ENCODE measurements at places on chromosomes 2 and 18.

DNA sequence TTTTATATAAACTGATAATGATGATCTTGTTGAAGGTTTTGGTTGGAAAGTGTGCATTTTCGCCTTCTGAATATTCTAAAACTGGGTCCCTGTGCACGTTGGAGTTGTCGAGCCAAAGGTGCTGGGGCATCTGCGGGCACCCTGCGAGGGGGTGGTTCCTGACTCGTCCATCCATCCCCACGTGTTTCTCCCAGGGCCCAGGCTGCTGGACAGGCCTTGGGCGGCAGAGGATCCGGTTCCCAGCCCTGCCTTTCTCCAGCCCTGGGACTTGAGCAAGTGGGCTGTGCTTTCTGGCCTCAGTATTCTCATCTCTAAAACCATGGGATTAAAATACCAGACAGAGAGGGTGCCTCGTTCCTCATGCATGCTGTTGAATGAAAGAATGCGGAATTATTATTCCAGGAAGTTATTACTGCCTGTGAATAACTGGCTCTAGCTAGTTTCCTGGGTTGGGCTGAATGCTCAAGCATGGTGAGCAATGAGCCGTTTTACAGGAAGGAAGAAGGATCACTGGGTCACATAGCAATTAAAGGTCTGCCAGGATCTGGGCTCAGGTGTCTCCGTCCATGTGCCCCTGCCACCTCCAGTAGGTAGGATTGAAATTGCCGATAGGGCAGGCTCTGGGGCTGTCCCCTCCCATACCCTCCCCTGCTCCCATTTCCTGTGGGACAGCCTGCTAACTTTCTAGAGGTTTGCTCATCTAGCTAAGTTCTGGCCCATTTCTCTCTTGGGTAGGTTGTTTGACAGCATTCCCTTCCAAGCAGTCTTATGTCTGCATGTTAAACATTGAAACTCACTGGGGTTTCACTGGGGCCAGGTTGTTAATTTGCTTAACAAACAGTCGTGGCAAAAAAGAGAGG, 77.2 kb upstream of the HS6ST1 start:
- DNase-seq, result no peak

DNA sequence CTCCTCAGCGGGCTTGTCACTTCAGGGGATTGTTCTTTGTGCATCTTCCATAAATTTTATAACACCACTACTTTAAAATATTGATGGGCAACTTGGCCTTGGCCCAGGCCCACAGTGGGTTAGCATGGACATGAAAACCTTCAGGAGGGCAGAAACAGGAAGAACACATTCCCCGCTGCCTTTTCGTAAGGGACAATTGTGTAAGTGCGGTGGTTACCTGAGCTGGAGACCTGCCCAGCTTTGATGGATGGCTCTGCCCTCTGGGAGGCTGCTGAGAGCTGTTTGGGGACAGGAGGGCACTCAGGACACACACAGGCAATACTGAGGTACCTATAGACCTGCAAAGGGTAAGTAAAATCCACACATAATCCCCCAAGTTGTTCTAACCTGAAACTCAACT, 46.8 kb downstream of the FECH start:
- DNase-seq, result no peak

DNA sequence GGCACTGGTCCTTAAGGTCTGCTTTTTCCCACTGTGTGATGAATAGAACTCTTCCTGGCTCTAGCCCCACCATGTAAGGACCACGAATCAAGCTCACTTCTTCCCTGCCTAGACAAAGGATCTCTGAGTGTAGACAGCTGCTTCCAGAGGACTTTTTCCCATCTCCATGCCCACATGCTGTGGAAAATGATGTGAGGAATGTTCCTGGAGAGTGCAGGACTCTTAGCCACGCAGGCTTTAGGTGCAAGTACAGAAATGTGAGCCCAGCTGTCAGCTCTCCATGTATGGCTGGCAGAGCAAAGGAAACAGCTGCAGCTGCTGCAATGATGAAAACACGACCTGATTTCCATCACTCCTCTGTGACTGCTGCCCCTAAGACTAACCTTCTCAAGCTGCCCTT, 35.5 kb downstream of the NXPH2 start:
- no peak for DNase-seq

DNA sequence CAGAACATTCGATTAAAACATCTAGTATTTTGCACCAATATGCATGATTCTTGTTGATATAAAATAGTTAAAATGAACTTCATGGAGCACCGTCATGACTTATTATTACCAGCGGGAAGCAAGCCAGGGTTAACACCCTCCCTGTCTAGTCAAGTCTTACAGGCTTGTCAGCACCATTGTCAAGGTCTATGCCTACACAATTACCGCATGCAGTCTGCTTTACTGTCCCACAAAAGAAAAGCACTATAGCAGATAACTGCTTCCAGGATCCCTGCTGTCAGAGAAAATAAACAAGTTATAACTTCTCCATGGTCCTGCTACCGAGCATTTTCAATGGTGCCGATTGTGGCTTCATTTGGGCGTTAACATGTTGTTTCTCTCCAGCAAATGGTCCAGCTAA, 968.0 kb upstream of the FAM98A start:
- no peak for DNase-seq

GRCh38 chr2:67572721-67573435, 175.7 kb downstream of the ETAA1 start:
- no peak for DNase-seq

DNA sequence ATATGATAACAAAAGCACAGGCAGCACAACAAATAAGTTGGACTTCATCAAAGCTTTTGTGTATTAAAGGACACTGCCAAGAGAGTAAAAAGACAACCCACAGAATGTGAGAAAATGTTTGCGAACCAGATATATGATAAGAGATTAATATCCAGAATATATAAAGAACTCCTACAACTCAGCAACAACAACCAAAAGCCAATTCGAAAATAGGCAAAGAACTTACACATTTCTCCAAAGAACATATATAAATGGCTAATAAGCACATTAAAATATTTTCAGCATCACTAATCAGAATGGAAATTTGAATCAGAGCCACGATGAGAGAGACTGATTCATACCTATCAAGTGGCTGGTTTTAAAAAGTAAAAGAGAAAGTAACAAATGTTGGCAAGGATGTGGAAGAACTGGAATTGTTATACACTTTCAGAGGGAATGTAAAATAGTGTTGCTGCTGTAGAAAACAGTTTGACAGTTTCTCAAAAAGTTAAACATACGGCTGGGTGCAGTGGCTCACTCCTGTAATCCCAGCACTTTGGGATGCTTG, 25.2 kb downstream of the EPB41L5 start:
- DNase-seq, result no peak

DNA sequence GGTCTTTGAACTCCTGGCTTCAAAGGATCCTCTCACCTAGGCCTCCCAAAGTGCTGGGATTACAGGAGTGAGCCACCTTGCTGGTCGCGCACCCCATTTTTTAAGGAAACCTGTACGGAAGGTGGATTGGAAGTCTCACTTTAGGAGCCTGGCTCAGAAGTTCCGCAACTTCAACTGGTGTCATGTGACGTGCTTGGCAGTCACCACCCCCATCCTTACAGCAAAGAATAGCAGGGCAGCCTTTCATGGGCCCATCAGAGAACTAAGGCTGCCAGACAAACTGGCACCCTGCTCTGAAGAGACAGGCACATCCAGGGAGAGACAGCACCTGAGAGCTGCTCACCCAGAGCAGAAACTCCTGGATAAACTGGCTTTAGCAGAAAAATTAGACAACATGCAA, 3.3 kb upstream of the SLC66A2 start:
- DNase-seq, result no peak

- DNase-seq, result no peak
Measured at GRCh38 chr2:16243411-16243996, 303.2 kb downstream of the MYCN start.

- DNase-seq, result no peak
Measured at GRCh38 chr2:191739194-191739593, 61.3 kb downstream of the NABP1 start.

- no peak for DNase-seq
Measured at GRCh38 chr2:119821266-119821665, 61.5 kb downstream of the PTPN4 start.

DNA sequence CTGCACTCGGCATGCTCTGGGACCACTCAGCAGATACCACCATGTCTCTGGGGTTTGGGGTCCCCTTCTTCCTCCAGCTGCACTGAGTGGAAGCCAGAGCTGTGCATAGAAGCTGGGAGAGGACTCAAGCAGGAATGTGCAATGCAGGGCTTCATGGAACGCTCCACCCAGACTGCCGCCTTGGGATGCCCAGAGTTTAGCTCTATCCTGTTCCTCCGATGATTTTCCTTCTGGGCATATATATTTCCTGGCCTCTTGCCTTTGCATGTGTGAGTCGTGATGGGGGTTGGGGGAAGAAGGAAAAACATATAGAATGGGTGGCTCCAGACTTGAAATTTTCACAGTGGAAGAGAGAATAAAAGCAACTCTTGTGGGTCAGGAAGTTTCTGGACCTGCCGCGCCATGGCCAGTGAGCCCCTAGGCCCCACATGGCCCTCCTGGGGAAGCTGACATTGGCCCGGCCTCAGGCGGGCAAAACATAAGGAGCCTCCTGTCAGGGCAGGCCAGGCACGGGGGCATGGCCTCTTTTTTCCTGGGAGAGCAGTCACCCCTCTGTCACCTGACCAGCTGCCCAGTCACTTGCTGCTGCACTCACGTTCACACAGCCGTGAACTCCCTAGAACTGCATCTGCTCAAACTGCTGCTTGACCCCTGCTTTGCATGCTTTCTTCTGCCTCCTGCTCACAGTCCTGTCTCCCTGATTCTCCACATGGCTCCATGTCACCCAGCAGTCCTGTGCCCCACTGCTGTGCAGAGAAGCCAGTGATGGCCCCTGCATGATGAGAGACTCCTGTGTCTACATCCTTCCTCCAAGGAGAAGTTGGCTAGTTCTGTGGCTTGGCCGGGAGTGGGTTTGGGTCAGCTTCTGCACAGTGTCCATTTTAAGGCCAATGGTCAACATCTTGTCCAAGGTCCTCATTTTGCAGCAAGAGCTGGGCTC, 197.8 kb downstream of the CTIF start:
- DNase-seq, result no peak

GRCh38 chr2:165008730-165009315, 53.5 kb upstream of the SLC38A11 start:
- DNase-seq, result no peak

- no peak for DNase-seq
Measured at GRCh38 chr18:76491473-76491775, 3.6 kb downstream of the ZNF516 start.

DNA sequence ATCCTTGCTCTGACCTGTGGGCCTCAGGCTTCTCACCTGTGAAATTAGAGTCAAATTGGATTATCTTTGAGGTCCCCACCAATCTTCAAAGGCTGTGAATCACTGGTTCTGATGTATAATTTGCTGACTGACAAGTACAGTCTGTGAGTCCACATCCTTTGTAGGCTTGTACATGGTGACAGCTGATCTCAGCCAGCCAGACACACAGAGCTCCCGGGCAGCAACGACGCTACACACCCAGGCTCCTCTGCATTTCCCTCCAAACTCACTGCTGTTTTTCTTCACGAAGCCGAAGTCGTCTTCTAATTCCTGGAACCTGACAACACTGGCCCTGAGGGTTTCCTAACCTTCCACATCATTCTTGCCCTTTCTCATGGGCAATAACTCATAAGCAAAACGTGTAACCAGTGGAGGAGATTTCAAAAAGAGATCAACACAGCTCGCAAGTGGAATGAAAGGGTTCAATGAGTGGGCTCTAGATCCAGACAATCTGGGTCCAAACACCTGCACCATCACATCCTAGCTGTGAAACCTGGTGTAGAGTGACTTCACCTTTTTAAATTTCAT, 37.9 kb upstream of the EVA1A start:
- no peak for DNase-seq

DNA sequence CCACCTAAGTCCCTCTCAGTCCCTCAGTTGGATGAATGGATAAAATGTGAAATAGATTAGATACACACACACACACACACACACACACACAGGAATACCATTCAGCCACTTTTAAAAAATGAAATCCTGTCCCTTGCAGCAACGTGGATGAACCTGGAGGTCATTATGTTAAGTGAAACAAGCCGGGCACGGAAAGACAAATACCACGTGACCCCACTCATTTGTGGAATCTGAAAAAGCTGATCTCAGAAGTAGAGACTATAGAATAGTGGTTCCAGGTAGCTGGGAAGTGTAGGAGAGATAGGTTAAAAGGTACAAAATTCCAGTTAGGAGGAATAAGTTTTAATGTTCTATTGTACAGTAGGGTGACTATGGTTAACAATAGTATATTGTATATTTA, 31.0 kb downstream of the TTC32 start:
- DNase-seq, result no peak

- no peak for DNase-seq
Measured at GRCh38 chr2:239302808-239303557, 97.8 kb downstream of the HDAC4 start.

- DNase-seq, result no peak
Measured at GRCh38 chr2:96952976-96953610, 33.3 kb downstream of the FAM178B start.

DNA sequence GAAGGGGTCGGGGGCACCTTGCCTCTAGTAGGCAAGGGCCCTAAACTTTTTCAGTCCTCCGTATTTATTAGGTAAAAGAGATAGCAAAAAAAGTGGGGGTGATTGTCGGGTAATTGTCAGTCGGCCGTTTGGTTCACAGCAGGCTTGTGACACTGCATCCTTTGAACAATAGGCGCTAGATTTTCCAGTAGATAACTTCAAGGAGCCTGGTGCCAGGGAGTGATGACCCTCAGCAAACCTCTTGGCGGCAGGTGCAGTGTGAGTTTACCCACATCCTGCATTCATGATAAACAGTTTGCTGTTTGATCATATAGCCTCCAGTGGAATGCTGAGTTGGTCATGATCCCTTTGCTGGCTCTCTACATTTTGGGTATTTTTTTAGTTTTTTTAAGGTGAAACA, 22.9 kb downstream of the SERPINB8 start:
- DNase-seq, result no peak

- DNase-seq, result no peak
Measured at GRCh38 chr18:2898186-2898640, 51.4 kb downstream of the EMILIN2 start.

- DNase-seq, result no peak
Measured at GRCh38 chr2:105100046-105100840, 62.4 kb downstream of the MRPS9 start.

DNA sequence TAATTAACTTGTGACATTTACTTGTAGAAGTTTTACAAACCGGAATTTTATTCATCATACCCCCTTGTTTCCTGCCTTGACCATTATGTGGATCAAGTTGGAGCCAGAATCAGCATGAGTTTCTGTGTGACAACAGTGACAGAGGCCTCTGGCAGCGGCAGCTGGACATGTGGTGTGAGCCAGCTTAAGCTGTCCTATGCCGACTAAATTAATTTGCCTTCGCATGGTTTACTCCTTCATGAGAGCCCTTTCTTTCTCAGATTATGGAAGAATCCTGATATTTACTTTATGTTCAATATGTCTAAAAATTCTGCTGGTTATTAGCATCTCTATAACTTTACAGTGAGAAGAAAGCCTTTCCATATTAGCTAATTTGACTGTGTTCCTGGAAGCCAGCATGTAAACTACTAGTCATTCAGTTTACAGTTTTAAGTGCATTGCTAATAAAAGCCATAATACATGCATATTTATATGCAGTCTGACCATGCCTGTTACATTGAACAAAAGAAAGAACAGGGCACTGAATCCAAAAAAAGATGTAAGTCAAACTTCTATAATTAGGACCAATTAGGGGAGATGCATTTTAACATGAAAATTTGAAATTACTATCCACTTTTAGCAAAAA, 495.8 kb upstream of the ACVR2A start:
- no peak for DNase-seq
